ENCODE measurements at places on chromosomes 2 and 18.

- DNase-seq: no peak
Measured at GRCh38 chr2:116416731-116417377, 1397.6 kb upstream of the DDX18 start.

DNA sequence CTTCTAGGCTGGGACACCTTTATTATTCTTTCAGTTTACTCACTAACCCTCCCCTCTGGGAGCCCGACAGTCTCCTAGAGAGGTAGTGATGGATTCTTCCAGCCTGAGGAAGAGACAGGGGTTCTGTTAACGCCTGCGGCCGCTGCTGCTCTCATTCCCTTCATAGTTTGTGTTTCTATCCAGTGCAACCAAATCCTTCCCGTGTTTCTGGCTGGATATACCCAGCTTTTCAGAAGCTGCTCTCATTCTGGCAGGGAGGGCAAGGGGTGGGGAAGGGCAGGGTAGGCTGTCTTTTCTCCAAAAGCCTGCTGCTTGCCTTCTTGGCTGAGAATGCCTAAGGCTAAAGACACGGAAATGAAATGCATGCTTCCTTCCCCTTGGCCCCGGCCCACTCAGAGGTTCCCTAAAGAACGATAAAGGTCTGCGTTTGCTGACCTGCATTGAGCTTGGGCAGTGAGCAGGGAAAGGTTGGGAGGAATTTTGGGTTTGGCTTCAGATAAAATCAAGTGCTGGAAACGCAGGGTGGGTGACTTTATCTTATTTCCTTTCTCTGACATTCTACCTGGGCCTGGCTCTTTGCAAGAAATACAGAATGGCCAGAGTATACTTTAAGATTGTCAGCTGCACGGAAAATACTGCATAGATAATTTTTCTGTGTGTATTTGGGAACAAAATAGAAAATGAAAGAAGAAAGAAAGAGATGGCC is 390.9 kb downstream of the NBAS start:
- no peak for DNase-seq

DNA sequence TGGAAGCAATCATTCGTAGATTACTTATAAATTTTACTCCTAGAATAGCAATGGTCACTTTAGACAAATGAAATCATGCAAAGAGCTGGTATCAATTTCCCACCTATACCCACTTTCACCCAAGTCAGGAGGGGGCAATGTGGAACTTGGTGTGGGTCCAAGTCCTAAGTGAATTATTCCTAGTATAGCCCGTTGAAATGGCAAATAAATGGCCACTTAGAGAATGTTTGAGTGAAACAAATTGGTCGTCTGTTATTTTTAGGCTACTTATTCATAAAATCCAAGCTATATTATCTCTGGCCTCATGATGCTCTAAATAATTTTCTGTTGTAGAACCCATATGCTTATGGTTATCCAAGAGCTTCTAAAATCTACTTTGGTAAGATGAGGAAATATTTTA is 98.1 kb downstream of the MYO3B start:
- no peak for DNase-seq

GRCh38 chr2:174078275-174078674 is 113.1 kb upstream of the SP3 start:
- DNase-seq: no peak

- no peak for DNase-seq
Measured at GRCh38 chr2:12818416-12819102, 101.8 kb downstream of the TRIB2 start.

- no peak for DNase-seq
Measured at GRCh38 chr2:150644298-150645067, 157.0 kb upstream of the RND3 start.

GRCh38 chr2:177733-178132 is 86.1 kb downstream of the SH3YL1 start:
- DNase-seq: no peak

- DNase-seq: peak; percentile 94
Measured at GRCh38 chr2:120539937-120540718, 194.2 kb downstream of the INHBB start.

GRCh38 chr2:78999406-78999805 is 26.1 kb upstream of the REG3G start:
- no peak for DNase-seq

DNA sequence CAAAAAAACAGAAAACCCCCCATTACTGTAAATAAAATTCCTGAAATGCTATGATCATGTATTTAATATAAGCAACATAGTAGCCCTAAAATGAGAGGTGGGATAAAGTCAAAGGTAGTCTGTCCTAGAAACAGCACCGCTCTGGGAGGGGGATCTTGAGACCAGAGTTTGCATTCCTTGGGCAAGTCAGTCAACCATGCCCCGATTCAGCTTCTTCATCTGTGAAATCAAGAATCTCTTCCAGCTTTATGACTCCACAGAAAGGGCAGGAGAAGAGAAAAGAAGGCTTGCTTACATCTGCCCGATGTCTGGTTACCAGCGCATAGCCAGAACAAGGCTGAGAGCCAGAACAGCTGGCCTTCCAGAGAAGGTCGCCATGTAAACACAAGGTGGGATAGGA is 2.1 kb upstream of the FBLN7 start:
- no peak for DNase-seq

- DNase-seq: no peak
Measured at GRCh38 chr2:22359071-22359672, 1025.8 kb upstream of the KLHL29 start.

GRCh38 chr2:136010126-136010525 is 24.7 kb upstream of the DARS1 start:
- no peak for DNase-seq

GRCh38 chr2:196653843-196654242 is 14.3 kb downstream of the CCDC150 start:
- DNase-seq: no peak

- DNase-seq: no peak
Measured at GRCh38 chr2:9286554-9287399, 80.2 kb downstream of the ASAP2 start.

GRCh38 chr2:7676714-7677113 is 759.5 kb downstream of the RNF144A start:
- DNase-seq: no peak

- DNase-seq: no peak
Measured at GRCh38 chr2:50956886-50957285, 75.0 kb downstream of the NRXN1 start.

GRCh38 chr2:201483342-201483741 is 31.8 kb downstream of the STRADB start:
- DNase-seq: no peak

- no peak for DNase-seq
Measured at GRCh38 chr18:33184175-33184574, 256.3 kb downstream of the CCDC178 start.

DNA sequence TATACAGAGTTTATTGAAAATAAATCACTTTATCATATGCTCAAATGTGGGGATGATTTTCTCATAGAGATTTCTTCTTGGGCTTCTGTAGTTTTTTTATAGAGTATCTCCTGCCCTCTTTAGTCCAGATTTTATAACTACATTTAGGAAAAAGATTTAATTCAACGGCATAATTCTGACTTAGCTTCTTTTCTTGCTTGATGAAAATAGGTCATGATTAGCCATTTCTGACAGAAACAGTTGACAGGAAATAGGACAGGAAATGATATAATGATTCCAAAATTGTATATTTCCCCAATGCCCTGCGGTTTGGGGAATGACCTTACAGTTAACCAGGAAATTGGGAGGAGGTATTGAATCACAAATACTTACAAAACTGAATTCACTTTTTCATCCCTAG is 1531.9 kb upstream of the ACVR2A start:
- DNase-seq: no peak

GRCh38 chr18:51236225-51236624 is 38.7 kb upstream of the MEX3C start:
- peak; percentile 72 for DNase-seq

GRCh38 chr2:85709401-85709811 is 15.2 kb downstream of the GNLY start:
- no peak for DNase-seq

GRCh38 chr18:76593843-76594242 is 98.8 kb upstream of the ZNF516 start:
- no peak for DNase-seq

DNA sequence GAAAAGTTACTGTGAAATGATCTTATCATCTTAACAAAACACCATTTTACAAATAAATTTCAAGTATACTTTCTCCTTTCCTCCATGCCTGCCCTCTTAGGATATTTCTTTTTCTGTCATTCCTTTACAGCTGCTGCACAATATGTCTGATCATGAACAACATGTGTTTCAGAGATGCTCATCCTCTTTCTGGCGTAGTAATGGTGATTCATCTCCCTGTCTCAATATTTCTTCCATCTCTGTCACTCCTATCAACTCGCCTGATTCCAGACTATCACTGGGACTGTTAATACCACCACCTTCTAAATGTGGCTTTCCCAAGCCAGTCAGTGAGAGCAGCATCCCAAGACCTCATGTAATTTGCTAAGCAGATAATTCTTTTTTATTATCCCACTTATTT is 290.5 kb downstream of the GULP1 start:
- no peak for DNase-seq

DNA sequence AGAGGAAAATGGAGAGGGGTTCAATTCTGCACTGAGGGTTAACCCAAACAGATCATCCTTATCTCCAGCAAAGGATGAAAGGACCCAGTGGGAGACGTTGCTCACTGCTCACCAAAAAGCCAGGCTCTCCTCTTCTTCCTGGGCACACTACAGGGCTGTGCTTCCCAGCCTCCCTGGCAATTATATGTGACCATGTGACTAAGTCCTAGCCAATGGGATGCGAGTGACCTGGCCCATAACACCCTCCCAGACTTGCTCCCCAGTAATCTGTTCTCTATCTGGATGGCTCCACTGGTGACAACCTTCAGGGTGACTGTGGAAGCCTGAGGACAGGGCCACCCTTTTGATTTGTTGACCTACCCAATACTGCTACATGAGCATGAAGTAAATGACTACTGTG is 10.9 kb upstream of the PRKCE start:
- DNase-seq: no peak

DNA sequence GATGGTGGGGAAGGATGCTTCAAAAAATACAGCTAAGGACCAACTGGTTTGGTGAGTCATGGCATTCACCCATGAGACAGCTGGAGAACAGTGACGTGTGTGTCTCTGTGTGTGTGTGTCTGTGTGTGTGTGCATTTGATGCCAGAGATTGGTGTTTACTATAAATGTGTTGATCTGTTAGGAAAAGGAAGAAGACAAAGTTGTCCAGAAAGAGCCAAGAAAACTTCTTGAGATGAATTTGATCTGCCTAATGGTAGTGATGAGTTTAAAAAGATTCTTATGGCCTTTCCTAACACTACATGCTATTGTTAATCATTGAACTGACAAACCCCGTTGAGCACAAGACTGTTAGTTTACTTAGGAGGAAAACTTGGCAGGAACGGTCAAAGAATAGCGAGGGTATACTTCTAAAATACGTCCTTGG is 36.4 kb upstream of the IL1R1 start:
- peak; percentile 75 for DNase-seq

- no peak for DNase-seq
Measured at GRCh38 chr2:113015042-113015441, 9.8 kb downstream of the IL36A start.

DNA sequence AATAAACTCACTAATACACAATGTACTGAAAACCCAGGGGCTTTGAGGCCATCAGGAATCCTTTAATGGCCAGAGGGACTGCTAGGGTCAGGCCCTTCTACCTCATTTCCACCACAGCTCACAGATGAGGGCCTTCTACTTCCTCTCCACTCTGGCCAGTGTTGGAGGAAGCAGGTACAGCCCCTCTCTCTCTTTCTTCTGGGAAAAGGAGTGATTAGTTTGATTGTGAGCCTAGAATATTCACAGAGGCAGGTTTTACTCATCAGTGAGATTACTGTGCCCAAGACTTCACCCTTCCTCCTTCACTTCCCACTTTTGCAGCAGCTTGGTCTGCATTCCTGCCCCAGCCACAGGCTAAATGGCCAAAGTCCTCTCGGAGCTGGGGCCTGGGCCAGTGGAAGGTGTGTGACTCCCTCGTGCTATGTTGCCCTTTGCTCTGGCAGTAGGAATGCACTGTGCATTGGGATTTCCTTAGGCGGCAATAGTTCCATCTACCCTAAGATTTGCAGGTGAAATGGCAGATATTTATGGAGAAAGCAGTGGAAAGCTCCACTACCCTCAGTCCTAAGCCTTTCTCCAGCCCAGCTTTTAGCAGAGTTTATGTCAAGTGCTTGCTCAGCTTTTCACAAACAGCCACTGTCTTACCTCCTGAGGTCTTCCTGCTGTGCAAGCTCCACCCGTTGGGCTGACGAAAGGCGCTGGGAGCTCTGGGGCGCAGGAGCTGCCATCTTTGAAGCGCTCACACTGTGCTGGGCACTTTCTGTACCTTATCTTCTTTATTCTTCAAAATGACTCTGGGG is 36.2 kb upstream of the YES1 start:
- peak; percentile 77 for DNase-seq

DNA sequence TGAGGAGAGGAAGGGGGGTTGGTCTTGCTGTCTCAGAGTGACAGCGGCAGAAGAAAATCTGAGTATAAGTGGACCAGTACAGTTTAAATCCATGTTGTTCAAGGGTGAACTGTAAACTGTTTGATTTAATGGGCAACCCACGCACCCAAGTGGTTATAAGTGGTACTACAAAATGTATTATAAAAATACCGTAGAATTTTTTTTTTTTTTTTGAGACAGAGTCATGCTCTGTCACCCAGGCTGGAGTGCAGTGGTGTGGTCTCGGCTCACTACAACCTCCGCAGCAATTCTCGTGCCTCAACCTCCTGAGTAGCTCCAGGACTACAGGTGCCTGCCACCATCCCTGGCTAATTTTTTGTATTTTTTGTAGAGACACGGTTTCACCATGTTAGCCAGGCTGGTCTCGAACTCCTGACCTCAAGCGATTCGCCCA is 2.1 kb upstream of the CHCHD5 start:
- DNase-seq: peak; percentile 60

- DNase-seq: no peak
Measured at GRCh38 chr2:120771781-120772208, 36.1 kb downstream of the GLI2 start.

GRCh38 chr2:205405194-205405593 is 277.1 kb upstream of the NRP2 start:
- DNase-seq: no peak

DNA sequence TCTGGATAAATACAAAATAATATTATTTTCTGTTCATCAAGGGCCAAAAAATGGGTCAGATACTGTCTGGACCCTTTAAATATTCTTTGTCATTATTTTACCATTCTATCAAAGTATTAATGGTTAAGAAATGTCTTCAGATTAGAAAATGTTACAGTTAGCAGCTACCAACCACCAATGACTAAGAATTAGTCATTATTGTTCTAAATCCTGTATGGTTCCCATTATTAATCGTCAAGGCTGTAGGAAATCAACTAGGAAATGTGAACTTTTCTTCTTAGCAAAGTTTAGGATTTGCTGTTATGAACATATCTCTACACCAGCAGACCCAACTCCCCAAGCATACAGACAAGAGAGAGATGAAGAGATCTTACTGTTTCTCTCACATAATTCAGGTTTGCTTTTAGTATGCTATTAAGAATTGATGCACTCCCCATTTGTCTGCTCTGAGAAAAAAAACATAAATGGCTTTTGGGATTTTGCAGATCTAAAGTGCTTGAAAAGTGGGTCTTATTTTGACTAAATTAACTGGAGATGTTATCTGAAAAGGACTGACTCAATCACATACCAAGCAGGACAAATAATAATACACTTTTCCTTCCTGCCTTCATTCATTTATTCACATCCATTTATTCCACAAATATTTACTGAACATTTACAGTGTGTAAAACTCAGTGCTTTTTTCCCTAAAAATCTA is 147.7 kb downstream of the PPP1R1C start:
- DNase-seq: no peak

GRCh38 chr2:165636959-165637358 is 157.1 kb downstream of the GALNT3 start:
- no peak for DNase-seq

All from HepG2 (cell line).